Activated CD8-positive, alpha-beta memory T cell treated with anti-CD3 and anti-CD28 coated beads, Interleukin-2, amount 50 U/mL, for 48 hours (primary cell): ENCODE measurements at places on chromosomes 13 and 19.
A peak's percentile ranks its signal among the peaks of the same experiment; 100 is the strongest.

- DNase-seq = no peak
Measured at GRCh38 chr13:86856991-86857390, 814.2 kb upstream of the SLITRK5 start.

DNA sequence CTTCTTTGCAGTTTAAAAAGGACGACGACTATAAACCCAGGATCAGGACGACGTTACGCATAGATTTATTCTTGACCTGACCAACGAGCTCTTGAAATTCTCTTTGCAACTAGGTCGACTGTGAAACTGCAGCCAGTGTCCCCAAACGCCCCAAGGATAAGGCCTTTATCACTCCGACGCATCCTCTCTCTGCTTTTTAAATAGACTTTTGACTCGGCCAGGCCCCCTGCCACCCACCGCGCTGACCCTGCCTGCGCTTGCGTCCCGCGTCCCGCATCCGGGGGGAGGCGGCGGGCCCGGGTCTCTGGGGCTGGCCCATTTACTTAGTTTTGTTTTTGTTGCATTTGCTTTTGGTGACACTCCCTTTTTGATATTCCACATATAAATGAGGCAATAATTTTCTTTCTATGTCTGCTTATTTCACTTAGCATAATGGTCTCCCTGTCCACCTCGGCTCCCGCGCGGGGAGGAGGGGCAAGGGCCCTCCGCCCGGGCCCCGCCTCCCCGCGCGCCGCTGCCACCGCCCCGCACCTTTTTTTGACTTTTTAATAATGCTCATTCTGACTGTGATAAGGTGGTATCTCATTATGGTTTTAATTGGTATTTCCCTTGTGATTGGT lies 17.4 kb downstream of the RB1 start:
- no peak for DNase-seq

- DNase-seq = no peak
Measured at GRCh38 chr19:3572855-3573161, at the start of gene HMG20B. HMG20B (plus strand) TSS chr19:3572944; CDS start chr19:3573310, 366 bp downstream.

- no peak for DNase-seq
Measured at GRCh38 chr19:39131255-39131755, 5.7 kb downstream of the PAK4 start.

DNA sequence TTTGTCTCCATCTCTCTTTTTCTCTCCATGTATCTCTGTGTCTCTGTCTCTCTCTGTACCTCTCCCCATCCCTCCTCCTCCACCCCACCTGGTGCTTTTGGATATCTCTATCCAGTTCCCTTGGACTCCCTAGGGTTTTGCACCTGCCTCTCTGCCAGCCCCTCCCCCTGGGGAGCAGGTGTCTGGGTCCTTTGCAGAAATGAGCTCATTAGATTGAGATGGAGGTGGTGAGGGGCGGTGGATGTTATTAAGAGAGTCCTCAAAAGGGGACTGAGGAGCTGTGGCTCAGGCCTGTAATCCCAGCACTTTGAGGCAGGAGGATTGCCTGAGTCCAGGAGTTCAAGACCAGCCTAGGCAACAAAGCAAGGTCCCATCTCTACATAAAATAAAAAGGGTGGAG lies 2.1 kb downstream of the KCNN4 start:
- no peak for DNase-seq

DNA sequence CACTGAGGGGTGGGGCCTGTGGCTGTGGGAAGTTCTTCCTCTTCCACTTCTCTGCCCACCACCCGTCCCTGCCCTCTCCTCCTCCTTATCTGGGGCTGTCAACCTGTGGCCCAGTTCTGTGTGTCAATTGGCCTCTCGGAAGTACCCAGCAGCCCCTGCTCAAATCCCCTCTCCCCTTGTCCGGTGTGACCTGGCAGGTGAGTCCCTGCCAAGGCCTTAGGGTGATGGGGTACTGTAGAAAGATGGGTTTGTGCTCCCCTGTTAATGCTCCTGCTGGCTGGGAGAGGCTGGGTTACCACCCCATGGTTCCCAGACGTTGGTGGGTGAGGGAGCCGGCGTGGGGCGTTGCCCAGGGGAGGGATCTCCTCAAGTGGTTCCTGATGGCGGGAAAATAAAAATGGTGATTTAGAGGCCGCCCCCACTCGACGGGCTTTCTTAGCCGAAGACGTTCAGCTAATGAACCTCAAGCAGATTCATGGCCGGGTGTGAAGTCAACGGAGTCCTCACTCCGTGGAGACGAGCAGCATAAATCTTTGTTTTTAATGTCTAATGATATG lies 141.2 kb downstream of the URI1 start:
- DNase-seq = no peak

- peak; percentile 99 for DNase-seq
Measured at GRCh38 chr19:38233740-38234251, 9.8 kb upstream of the DPF1 start.

DNA sequence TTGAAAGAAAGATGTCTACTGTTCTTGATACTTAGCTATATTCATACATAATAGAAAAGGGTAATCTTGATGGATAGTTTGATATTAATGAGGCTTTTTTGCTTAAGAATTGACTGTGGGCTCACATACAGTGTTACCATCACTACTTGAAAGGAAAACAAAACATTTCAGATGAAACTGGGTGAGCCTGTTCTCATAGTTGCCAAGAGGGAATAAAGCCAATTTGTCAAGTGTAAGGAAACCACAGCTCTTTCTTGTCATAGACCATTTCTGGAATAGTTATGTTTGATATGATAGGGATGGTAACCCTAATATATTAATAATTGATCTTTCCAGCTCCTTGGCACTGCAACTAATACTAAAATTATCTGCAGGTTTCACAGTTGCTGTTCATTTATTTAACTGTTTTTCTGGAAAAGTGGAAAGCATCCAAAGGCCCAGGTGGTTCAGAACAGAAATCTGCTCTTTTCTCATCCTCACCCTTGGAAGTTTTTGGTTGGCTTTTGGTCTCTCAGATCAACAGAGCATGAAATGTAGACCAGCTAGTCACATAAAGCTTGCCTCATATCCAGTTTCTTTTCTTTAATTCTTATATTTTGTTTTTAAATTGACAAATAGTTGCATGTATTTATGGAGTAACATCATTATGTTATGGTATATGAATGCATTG lies 43.2 kb downstream of the ARHGEF7 start:
- DNase-seq = no peak

DNA sequence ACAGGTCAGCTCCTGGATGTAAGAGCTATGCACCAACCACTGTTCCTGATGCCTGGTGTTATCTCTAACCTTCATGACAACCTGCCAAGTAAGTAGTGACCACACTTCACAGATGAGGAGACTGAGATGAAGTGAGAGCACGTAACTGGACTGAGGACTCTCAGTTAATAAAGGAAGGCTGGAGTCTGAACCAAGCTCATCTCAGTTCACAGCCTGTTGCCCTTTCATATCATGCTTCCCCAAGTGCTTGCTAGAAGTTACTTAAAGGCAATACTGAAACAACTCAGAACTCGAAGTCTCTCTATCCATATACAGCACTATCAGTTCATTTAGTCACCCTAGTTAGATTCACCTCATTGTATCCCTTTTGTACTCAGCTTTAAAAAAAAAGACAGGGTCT lies 119.7 kb downstream of the ABCC4 start:
- no peak for DNase-seq

- DNase-seq = no peak
Measured at GRCh38 chr13:110257408-110257807, 49.5 kb downstream of the COL4A1 start.

DNA sequence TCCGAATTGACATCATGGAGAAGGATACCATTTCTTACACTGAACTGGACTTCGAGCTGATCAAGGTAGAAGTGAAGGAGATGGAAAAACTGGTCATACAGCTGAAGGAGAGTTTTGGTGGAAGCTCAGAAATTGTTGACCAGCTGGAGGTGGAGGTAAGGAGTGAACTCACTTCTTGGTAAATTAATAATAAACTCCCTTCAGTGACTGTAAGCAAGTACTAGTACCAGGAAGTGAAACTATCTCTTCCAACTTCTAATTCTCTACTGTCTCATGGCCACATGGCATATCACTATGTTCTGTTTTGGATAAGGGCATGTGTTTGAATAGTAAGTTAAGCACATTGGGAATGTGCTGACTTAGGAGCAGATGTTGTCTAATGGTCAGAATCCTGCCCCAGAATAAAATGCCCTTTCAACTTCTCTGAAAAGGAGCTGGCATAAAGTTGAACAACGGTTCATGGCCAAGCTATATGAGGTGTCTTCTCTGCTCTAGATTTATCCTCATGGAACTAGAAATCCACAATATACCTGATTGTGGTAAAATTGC lies 13.4 kb downstream of the OLFM4 start:
- DNase-seq = no peak

DNA sequence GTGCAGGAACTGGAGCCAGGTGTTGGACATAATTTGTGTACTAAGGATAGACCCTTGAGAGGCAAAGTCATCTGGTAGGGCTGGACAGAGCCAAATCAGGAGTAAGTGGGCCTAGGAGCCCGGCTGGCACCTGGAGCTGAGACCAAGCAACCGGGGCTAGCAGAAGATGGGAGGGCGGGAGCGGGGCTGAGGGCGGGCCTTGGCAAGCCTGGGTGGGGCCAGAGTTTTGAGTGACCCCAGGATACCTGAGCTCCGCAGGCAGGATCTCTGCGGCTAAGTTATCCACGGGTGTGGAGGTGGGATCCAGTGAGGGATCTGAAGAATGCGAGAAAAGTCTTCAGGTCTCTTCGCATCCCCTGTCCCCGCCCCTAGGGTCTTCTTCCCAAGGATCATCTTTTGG lies 8.2 kb downstream of the HOOK2 start:
- DNase-seq = no peak

DNA sequence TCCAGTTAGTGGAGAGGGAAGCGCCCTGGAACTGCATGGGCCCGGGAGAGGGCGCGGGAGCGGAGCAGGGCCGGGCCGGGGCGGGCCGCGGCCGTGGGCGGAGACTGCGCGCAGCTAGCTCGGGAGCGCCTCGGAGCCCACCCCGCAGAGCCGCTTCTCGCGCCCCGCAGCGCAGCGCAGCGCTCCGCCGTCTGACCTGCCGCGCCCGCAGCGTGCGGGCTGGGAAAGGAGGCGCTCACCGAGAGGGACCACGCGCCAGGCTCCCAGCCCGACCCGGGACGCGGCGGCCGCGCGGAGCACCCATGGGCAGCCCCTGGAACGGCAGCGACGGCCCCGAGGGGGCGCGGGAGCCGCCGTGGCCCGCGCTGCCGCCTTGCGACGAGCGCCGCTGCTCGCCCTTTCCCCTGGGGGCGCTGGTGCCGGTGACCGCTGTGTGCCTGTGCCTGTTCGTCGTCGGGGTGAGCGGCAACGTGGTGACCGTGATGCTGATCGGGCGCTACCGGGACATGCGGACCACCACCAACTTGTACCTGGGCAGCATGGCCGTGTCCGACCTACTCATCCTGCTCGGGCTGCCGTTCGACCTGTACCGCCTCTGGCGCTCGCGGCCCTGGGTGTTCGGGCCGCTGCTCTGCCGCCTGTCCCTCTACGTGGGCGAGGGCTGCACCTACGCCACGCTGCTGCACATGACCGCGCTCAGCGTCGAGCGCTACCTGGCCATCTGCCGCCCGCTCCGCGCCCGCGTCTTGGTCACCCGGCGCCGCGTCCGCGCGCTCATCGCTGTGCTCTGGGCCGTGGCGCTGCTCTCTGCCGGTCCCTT lies at the start of gene MLNR:
Gene MLNR (plus strand): TSS at position 303 of the 820 bp plus-strand sequence. CDS start 0 bp downstream, at position 303.
- DNase-seq = peak; percentile 68

- no peak for DNase-seq
Measured at GRCh38 chr13:50932091-50932490, 22.5 kb downstream of the RNASEH2B start.

GRCh38 chr13:48216204-48216711 lies 16.7 kb upstream of the ITM2B start:
- DNase-seq = no peak

DNA sequence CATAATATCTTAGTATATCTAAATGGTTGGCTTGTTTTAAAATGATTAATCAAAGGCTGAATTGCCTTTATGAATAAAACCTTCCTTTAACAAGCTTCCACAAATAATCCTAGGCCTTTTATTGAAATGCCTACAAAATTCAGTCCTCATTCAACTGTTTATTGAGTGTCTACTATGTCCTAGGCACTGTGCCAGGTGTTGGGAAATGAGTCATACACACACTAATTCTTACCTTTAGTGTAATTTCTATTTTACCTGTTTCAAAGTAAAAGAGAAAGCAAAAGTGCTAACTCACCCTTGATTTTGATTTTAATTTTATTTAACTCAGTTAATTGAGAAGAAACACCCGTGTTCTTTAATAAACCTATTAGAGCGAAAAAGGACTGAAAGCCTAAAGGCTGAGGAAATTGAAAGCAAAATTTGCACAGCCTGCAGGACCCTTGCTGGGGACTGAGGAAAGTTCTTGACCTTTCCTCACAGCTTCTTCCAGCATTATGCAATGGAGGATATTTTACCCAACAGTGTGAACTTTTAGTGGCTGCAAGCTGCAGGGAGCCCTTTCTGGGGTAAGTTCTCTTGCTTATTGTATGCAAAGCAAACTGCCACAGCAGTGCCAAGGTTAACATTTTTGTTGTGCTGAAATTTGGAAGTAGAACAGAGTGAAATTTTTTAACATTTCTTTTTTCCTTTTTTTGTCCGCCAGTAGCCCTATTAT lies 83.1 kb downstream of the B3GLCT start:
- no peak for DNase-seq

DNA sequence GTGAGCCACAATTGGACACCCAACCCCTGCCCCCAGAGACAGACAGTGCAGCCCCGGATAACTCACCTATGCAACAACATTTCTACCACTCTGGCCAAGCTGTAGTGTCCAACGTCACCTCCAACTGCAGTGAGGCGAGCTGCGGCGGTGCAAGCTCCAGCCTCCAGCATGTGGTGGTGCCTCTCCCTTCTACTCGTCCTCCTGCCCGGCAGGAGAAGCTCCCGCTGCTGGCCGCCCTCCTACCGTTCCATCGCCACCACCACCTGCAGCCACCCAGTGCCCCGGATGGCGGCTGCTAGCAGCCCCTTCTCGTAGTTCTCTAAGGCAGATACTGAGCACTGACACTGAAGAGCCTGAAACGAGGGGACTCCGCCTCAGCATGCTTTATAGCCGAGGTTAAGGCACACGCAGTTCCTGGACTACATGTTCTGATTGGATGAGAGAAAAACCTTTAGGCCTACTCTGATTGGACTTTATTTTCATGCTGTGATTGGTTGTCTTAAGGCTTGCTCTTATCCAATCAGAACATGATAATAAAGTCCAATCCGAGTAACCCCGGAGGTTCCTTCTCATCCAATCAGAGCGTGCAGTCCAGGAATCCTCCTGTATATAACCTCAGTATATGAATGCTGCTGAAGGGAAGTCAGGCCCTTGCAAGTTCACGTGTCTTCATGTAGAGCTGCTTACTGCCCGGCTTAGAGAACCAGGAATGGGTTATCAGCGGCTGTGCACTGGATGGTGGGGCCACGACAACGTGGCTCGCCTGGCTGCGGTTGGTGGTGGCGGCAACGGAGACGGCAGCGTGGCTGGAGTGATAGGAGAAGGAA lies 63.5 kb downstream of the TUBA3C start:
- DNase-seq = no peak
